ENCODE measurements at places on chromosomes 4 and X.

DNA sequence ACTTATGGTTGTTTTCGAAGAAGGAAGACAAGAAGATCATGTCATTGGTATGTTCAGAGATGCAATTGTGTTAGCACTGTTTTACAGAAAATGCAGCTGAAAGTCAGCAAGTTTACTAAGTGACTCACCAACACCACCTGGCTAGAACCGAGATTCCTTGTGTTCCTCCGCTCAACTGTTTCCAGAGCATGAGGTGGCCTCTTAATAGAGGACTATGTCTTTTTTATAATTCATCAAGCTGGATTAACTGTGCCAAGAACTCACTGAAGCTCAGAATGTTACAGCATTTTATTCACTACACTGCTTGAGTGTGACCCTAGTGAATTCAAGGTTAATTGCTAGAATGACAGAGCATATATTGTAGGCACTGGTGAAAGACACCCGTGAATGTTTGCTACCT is 1573.5 kb upstream of the TENM3 start:
- no peak for DNase-seq

- DNase-seq, result no peak
Measured at GRCh38 chr4:124017185-124017785, 620.7 kb downstream of the SPRY1 start.

GRCh38 chrX:45766981-45767501 is 566.4 kb upstream of the DIPK2B start:
- no peak for DNase-seq

DNA sequence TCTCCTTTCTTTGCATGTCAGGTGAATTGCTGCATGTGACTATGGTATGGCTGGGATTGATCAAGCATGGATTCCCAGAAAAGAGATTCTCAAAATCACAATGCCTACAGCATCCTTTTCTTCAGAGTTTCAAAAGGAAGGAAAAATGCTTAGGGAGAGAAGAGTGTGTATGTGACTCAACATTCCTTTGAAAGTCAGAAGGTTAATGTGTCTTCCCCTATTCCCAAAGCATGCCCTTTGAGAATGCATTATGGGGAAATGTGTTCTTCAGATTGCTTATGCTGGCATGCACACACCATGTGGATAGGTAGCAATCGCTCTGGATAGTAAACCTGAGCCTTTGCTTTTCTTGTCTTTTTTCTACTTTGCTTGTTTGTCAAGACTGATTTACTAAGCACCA is 78.5 kb downstream of the ELOVL6 start:
- DNase-seq, result no peak

DNA sequence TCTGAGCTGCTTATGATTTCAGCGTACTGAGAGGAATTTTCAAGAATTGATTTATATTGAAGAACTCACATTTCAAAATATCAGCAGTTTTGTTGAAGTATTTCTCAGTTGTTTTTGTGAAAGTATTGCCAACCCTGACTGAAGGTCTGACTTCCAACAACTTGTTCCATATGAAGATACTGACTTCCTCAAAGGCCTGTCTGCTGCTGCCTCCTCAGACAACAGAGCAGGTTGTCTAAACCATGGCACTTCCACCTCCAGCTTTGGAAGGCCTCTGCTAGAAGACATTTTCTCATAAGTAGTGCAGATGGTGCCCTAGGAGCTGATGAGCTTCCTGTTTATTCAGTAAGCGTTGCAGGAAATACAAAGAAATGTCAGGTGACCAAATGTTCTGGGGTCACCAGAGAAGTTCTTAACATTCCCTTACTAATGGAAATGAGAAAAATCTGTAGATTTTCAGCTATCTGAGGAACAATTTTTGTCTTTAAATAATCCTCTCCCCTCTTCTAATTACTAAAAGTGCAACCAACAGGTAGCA is 28.8 kb downstream of the FGF2 start:
- no peak for DNase-seq

DNA sequence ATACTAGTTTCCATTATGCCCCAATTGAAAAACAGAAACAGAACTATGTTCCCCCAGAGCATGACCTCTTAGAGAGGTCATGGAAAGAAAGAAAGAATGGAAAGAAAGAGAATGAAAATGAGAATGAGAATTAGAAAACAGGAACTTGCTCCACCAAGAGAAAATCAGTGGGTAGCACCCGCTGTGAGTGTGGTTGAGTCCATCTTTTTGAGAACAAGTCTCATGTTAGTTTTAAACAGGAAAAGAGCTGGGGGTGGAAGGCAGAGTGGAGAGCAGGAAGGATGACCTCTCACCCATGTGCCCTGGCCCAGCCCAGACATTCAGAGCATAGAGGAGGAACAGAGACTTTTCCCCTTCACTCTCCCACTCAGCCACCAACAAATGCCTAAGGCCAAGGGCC is 4.9 kb downstream of the GSX2 start:
- DNase-seq, result no peak

- no peak for DNase-seq
Measured at GRCh38 chr4:147987252-147987651, 255.4 kb downstream of the ARHGAP10 start.

- DNase-seq, result no peak
Measured at GRCh38 chr4:169398316-169398715, 127.6 kb upstream of the SH3RF1 start.

DNA sequence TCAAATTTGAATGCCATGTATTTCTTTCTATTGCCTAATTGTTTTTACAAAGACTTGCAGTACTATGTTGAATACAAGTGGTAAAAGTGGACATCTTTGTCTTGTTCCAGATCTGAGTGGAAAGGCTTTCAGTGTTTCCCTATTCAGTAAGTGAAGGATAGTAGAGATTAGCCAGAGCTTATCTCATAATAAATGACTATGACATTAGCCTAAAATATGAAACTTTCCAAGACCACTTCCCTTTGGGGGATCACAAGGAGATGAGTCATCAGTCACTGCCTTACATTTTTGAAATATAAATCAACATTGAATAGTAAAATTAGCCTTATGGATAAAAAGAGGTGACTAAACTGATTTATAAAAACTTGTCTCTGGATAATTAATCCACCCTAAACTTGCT is 554.1 kb upstream of the MAGEB2 start:
- DNase-seq, result no peak

- no peak for DNase-seq
Measured at GRCh38 chr4:90160044-90160443, 32.9 kb downstream of the CCSER1 start.

DNA sequence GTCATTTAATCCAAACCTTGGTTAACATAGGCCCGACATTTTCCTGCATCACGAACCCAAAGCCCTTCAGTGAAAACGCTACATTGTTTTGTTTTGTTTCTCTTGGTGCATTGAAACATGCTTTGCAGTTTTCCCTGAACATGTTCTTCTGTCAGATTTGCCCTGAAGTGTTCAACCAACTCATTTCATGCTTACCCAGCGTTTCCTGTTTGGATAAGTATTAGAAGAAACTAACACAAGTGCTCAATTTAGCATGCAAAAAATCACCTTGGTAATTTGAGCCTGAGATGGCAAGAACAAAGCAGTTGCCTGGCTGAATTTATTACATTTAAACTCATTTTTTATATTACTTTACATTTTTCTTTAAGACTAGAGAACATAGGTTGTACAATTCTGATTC is 160.1 kb upstream of the VCX3A start:
- no peak for DNase-seq

GRCh38 chrX:152450076-152450475 is 1.0 kb downstream of the GABRA3 start:
- no peak for DNase-seq

DNA sequence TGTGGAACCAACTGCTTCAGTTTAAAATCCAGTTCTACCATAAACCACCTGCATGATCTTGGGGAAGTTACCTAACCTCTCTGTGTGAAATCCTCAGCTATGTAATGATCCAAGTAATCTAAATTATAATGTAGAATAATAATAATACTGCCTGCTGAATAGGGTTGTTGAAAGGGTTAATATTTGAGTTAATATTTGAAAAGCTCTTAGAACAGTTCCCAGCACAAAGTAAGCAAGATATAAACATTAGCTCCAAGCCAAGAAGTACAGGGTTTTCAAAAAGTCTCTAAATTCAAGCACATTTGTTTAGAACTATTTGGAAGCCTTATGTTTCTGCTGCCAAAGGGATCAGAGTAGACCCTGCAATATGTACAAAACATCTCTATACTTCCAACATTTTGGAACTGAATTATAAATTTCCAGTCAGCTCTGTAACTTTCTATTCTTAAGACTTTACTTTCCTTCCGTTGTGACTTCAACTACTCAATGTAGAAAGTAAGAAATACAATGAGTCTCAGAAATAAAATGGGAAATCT is 76.7 kb upstream of the FAM9C start:
- no peak for DNase-seq

DNA sequence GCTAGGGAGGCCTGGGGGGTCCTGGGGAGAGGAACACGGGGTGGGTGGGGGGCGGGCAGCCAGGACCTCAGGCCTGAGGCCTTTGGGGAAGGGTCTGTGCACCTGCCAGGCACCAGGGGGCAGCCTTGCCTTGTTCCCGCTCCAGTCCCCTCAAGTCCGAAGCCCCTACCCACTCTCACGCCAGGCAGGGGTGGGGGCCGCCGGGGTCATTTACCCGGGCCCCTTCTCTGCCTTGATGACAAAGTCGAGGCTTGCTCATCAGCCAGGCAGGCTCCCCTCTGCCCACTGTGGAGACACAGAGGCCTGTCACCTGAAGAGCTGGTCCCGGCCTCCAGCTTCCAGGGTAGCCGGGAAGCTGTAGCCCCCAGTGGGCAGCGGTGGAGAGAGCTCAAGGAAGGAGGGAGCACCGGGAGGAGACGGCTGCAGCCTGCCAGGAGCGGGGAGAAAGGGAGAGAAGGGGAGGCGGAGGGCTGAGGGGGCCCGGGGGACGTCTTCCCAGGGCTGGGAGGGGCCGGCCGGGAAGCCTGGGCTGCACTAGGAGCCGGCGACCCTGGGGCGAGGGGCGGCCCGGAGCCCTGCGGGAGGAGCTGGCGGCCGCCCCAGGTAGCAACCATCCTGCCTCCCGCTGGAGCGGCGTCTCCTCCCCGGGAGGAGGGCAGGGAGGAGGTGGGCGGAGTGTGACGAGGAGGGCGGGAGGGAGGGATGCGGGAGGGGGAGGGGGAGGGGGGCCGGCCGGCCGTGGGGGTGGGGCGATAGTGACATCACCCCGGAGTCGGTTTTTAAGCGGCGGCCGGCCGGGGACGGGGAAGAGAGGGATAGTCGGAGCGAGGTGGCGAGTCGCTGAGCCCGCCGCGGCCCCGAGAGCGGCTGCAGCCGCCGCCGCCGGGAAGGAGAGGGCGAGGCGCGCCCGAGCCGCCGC is at the start of gene SLC6A8:
SLC6A8 (plus strand) TSS at position 806 of the 919 bp plus-strand sequence. CDS start 649 bp downstream, outside the sequence.
- DNase-seq, result peak; percentile 77

DNA sequence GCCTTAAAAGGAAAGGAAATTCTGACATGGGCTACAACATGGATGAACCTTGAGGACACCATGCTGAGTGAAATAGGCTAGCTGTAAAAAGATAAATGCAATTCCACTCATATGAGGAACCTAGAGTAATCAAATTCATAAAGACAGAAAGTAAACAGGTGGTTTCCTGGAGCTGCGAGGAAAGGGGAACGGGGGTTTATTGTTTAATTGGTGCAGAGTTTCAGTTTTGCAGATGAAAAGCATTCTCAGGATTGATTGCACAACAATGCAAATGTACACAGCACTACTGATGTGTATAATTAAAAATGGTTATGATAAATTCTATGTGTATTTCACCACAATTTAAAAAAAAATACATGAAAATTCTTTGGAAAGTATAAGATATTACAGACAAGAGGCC is 24.0 kb downstream of the PLRG1 start:
- DNase-seq, result no peak

- DNase-seq, result no peak
Measured at GRCh38 chr4:54173281-54173912, 55.7 kb upstream of the PDGFRA start.

DNA sequence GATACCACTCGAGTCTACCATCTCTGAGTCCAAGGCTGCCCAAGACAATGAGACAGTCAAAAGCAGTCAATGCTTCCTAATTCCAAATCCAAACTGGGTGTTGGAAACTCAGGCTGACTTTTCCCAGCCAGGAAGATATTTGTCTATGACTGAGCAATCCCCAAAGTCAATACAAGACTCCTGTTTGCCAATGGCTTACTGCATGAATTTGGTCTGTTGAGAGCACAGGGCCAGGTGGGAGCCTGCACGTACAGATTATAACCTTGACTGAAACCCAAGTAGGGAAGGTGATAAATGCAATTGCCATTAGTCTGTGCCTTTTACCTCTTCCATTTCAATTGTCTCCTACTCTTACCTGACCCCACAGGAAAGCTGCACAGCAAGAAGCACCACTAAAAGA is 72.6 kb upstream of the PPARGC1A start:
- DNase-seq, result no peak
